Activated CD8-positive, alpha-beta memory T cell treated with anti-CD3 and anti-CD28 coated beads for 4 hours (primary cell): ENCODE measurements at places on chromosomes 3 and 15.

- DNase-seq: no peak
These were observed 321.9 kb upstream of the RASGRP1 start for GRCh38 chr15:38886315-38887163.

DNA sequence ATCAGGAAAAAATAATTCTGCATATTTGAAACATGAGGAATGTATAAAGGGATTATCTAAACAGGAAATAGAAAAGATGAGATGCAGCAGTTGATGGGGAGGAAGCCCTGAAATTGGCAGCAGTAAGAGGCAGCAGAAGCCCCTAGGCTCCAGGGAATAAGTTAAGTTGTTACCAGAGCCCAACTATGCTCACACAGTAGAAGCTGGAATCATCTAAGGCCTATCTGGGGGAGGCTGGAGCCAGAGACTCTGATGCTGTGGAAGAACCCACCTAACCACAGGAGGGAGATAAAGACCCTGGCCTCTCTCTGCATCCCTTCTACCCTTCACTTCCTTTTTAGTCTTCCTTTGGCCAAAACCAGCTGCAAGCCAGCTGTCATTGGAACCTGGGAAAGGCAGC lies 519.7 kb downstream of the DIPK2A start:
- DNase-seq: no peak

DNA sequence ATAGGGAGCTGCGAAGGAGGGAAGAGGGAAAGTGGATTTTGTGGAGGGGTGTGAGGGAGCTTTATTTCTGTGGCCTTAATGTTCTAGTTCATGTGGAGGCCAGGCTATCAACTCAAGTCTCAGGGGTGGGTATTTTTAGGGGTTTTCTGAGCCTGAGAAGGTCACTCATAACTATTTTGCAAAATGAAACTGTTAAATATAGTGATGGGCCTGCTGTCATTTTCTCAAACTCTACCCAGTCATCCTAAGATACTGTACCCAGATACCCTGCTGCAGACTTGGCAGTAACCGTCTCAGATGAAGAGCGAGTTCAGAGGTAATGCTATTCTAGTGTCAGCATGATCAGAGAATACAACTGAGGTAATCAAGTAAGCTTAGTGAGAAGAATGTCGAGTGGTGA lies 545.0 kb upstream of the TBL1XR1 start:
- DNase-seq: no peak

GRCh38 chr3:196650740-196651311 lies 11.3 kb downstream of the NRROS start:
- no peak for DNase-seq

GRCh38 chr15:46956456-46956855 lies 760.8 kb upstream of the SEMA6D start:
- no peak for DNase-seq

DNA sequence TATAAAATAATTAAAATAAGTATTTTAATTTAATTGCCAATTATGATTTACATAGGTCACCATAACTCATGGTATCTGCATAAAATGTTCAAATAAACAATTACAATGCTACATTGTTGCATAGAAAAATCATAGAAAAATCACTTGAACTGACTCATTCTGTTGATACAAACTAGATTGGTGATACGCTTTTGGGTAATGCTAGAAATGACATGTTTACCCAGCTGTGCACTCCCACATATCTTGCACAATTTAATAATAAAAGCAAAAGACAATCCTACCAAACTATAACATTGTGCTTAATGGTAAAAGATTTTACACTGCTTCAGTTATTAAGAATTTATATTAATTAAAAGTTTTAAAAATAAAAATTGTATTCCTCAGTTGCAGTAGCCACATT lies 45.8 kb upstream of the FBXL22 start:
- DNase-seq: no peak

- DNase-seq: no peak
These were observed 24.5 kb downstream of the NTRK3 start for GRCh38 chr15:88231909-88232644.
